ENCODE measurements at places on chromosomes 1 and 21. TPM values are rescaled to one million over a fixed set of nuclear protein-coding genes. Genes with fewer than 3 reads are reported as not detected.

DNA sequence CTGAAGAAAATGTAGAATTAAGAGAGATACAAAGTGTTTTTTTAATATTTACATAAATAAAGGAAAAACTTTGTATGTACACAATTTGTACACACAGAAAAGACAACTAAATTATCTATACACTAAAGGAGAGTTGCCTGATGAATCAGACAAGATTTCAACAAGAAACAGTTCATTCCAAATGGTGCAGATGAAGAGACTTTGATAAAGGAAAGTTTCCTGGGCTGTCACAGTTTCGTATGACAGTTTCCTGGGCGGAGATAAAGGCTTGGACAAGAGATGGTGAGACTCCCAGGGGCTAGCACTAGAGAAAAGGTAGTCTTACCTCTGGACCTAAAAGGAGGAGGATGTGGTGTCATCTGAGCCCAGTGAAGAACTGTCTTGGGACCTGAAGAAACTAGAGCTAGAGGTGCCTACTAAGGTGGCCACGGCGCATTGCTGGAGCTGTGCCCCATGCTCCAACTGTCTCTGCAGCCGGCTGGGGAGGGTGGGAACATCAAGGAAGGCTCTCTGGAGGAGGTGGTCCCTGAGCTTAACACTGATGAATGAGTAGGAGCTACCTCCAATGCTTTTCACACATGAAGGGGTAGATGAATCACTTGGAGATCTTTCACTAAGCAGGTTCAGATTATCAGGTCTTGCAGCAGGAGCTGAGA, 32.2 kb downstream of the ETS2 start:
- no peak for DNase-seq

DNA sequence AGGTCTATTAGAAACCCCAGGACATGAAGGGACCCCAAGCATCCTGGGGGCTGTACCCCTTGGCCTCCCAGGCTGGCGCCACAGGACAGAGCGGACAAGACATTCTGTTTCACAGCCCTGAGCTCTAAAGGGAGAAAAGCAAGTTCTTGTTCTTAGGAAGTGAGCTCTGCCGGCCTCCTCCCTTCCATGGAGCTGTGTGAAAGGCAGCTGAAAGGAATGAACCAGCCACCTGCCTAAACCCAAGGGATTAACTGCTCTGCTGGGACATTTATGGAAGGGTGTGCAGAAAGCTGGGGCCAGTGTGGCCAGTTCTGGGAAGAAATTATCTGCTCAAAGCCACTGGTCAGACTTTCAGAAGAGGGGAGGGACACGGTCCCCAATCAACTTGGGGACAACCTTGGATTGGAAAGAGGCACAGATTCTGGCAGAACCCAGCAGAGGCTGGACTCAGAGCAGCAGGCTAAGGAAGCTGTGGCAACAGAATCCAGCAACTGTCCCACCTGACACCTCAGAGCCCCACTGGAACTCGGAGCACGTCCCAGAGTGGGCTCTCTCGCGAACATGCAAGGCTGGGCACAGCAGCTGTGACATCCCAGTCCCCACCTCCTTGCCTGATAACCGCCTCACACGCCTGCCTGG, 2.1 kb downstream of the KLHL21 start:
- DNase-seq, result no peak

DNA sequence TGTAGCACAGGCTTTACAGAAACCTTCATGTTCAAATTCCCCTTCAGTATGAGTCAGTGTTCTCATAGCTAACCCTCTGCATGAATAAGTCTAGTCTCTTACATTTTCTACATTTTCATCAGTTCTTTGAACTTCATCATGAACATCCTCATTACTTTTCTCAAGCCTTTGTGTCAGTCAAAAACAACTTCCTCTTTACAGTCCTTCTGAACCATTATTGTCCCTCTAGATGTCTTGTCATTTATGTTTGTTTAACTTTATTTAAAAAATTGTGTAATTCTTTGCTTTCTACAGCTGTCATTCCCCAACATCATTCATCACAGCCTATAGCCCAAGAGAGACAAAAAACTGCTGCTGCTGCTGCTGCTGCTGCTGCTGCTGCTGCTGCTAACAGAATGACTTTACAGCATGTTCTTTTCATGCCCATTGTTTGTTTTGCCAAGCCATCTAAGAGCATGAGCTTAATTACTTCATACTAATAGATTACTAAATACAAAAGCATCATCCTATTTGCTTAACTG, 133.1 kb downstream of the LRRC40 start:
- DNase-seq, result no peak

DNA sequence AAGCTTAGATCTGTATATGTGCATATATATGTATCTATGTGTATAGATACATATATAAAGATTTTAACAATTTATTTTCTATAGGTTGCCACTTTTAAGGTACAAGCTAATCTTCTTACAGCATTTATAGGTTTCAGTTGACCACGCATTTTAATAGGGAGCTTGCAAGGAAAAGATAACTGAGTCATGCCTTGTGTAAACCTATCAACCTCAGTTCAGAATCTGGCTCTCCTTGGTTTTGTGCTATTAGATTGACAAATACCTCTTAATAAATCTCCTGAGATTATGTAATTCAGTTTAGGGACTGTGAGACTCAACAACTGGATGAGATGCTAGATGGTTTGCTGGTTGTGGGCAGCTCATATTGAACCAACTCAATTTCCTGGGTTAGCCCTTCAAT, 114.7 kb upstream of the SERBP1 start:
- no peak for DNase-seq

The PPIE gene
- total RNA-seq, result 56.2 TPM
